Spinal cord (tissue), 10 donors: ENCODE measurements at places on chromosomes 13 and 19.

GRCh38 chr19:49890349-49891311 is 6.1 kb downstream of the IL4I1 start:
- no peak for DNase-seq

DNA sequence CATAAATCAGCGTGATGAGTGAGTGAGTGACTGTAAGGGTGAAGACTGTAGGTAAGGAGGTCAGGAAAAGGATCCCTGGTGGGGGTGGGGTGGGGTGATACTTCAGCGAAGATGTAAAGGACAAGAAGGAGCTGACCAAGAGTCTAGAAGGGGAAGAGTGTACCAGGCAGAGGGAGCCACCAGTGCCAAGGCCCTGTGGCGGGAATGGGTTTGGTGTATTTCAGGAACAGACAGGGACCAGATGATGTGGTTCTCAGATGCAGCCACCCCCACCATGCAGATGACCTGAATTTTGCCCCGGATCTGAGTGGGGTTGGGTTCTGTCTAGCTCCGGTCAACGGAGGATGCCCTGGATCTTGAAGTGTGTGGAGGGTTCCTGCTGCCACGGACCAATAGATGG is 30.1 kb upstream of the SLC7A10 start:
- no peak for DNase-seq

GRCh38 chr19:44164327-44164672 is 600 bp upstream of the ZNF226 start:
- DNase-seq, result no peak

DNA sequence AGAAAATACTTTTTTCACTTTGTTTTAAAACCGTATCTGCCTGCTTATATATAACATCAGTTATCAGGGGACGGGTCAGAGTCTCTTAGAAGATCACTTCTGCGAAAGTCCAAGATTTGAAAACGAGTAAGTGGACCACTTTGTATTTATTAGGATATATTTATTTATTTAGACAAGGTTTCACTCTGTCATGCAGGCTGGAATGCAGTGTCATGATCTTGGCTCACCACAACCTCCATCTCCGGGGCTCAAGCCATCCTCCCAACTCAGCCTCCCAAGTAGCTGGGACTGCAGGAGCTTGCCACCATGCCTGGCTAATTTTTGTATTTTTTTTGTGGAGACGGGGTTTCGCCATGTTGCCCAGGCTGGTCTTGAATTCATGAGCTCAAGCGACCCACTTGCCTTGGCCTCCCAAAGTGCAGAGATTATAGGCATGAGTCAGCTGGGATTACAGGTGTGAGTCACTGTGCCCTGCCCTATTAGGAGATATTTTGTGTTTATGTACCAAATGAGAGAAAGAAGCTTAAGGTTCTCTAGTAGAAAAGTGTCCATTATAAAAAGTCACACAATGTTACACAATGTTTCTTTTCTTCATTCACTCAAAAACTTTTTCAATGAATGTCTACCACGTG is 39.5 kb downstream of the RASL11A start:
- no peak for DNase-seq

- no peak for DNase-seq
Measured at GRCh38 chr13:40508767-40509342, 157.6 kb downstream of the FOXO1 start.

DNA sequence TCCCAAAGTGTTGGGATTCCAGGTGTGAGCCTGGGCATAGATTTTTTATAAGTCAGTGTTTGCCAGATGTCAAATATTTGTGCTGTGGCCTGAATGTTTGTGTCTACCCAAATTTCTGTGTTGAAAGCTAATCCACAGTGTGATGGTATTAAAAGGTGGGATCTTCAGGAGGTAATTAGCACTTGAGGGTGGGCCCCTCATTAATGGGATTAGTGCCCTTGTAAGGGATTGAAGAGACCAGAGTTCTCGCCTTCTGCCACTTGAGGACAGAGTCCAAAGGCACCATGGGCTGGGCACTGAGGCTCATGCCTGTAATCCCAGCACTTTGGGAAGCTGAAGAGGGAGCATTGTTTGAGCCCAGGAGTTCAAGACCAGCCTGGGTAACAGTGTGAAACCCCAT is 9.7 kb upstream of the FBXO17 start:
- DNase-seq, result no peak

- DNase-seq, result no peak
Measured at GRCh38 chr19:35445826-35446593, 2.0 kb upstream of the FFAR2 start.

DNA sequence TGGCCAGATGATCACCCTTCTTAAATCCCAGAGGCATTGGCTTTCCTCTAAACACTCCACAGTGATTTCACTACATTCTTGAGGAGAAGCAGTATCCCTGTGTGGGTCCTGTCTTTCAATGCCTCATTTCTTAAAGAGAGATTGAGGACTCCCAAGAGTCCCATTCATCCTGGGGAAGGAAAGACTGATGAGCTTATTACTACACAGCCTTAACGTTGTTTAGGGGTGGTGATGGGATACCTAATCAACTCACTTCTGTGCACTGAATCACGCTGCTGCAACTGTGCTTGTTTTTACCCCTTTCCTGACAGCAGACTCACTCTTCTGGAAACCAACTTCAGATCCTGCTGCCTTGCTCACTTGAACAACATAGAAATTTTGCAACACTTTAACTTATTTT is 203.1 kb downstream of the RGCC start:
- DNase-seq, result no peak

GRCh38 chr19:17692566-17692965 is 4.4 kb upstream of the UNC13A start:
- no peak for DNase-seq

- DNase-seq, result no peak
Measured at GRCh38 chr19:8700956-8701355, 2.4 kb upstream of the ACTL9 start.

- DNase-seq, result no peak
Measured at GRCh38 chr19:681029-682019, 5.1 kb downstream of the FSTL3 start.

- no peak for DNase-seq
Measured at GRCh38 chr13:111517641-111518010, 197.2 kb downstream of the TEX29 start.

- DNase-seq, result peak; percentile 35
Measured at GRCh38 chr19:36771261-36772231, 1.1 kb downstream of the ZNF850 start.

GRCh38 chr19:45020071-45020470 is 18.8 kb upstream of the CLASRP start:
- DNase-seq, result no peak

- peak; percentile 94 for DNase-seq
Measured at GRCh38 chr13:62320129-62321108, 904.8 kb upstream of the PCDH20 start.

DNA sequence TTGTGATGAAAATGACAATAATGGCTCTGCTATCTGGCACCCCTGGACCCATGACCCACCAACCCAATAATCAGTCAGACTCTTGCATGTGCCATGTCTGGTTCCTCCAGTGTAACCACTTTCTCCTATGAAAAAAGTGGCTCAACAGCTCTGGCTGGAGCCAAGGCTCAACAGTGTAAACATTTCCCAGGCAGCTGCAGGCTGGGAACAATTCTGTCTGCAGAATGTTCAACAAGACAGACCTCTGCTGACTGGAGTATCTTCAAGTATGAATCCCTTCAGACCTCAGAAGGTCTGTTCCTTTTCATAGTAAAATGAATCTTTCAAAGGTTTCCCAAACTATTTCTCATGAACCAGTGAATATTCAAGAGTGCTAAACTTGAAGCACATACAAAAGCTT is 410.1 kb upstream of the HTR2A start:
- DNase-seq, result no peak

DNA sequence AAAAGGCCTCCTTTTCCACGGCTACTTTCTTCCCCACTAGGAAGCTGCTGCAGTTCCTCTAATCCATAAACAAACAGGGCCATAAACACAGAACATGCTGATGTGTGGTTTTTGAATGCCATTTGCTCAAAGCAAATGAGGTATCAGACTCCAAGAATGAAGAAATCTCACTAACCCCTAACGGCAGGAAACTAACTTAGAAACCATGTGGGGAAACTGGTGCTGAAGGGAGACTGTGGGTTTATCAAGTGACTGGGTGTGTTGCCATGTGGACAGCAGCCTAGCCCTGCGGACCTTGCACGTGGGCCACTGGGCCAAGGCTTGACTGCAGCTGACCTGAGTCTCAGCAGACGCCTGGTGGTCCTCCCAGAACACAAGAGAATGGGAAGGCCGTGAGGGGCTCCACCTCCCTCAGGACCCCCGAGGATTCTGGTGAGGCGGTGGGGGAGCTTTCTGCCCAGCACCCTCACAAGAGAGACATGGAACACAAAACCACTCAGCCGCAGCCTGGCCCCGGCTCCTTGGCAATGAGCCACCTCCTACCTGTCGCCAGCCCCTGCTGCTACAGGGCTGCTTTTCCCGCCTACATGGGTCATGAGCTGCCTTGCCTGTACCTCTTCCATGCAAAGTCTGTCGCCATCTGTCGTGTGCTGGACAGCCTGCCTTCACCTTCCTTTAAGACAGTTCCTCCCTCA is 10.6 kb downstream of the SLC15A1 start:
- DNase-seq, result no peak

- no peak for DNase-seq
Measured at GRCh38 chr19:8352134-8352827, 9.2 kb upstream of the KANK3 start.

DNA sequence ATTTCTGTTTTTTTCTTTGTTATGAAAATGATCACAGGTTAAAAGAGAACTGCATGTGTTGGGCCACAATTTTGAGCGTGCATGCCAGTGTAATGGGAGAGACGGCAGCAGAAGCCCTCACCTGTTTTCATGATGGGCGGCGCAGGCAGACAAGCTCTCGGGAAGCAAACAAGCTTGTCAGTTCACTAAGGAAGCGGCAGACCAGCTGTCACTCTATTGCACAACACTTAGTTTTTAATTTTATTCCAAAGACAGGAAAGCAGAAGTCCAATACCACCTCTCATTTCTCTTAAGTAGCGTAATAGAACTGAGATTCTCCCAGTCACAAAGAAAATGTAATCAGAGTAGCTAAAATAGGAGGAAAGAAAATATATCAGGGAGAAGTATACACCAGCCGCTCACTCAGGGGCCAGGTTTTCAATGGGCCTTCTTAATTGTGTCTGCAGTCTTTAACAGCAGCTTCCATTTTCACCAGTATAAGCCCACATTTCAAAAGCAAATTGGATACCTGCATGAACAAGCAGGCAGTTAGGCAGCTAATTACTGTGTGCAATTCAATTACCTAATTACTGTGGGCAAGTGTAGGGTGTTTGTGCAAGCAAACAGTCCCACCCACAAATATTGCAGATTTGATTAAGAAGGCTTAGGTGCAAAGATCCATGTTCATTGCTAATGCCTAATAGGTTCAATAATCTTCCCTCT is 711.4 kb downstream of the DIAPH3 start:
- DNase-seq, result no peak

- no peak for DNase-seq
Measured at GRCh38 chr19:7230826-7231225, 63.4 kb downstream of the INSR start.

GRCh38 chr13:20370815-20371421 is 138.8 kb upstream of the GJB6 start:
- no peak for DNase-seq

DNA sequence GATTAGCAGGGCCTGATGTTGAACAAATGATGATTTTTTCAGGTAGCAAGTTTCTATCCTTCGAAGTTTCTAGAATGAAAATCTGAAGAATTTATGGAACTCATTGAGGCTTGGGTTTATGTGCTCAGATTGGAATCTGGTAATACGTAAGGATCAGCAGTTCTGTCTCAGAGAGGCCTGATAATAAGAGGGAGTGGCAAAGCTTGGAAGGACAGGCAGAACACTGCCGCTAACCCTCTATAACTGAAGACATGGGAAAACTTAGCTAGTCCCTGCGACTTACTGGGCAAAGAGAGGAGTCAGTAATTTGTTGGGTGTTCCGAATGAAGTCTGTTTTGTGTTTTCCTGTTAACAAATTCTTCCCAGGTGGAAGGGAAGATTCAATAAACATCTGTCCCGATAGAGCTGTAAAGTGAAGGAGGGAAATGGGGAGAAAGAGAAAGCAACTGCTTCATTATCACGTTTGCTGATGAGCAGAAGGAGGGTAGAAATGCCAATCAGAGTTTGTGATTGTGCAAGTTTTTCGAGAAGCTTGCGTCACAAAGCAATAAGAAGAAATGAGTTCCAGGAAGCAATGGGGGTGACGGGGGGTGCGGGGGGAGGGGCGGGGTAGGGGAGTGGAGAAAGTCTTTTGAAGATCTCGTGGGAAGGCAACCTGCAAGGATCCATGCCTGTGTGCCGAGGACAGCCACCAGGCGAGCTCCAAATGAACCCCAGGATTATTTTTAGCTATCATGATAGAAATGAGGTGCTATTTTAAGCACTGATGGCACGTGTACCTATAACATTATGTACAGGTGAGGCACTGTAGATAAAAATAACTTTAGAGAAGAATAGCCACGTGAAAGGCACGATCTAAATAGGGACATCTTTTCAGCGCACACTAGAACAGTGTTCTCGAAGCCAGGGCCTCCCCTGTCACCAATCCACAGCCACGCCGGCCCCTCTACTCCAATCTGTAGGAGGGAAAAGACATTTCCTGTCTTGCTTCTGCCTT is 224.1 kb downstream of the FGF9 start:
- DNase-seq, result no peak

DNA sequence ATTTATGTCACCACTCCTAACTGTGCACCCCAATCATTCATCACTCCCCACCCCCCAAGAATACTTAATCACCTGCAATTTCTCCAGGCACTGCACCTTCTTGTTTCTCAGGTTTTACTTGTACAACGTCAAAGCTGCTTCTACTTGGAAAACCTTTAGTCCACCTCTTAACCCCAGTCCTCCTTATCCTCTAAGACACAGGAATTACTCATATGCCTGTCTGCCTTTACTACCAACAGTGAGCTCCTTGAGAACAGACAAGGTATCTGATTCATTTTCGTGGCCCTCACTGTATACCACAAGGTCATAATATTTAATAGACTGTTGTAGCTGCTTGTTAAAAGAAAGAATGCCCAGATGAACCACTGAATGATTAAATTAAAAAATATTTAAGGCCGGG is 21.0 kb upstream of the NDFIP2 start:
- DNase-seq, result no peak

GRCh38 chr13:93811071-93811737 is 584.6 kb downstream of the GPC6 start:
- no peak for DNase-seq

- DNase-seq, result peak; percentile 78
Measured at GRCh38 chr19:17539238-17540117, 16.0 kb upstream of the COLGALT1 start.

DNA sequence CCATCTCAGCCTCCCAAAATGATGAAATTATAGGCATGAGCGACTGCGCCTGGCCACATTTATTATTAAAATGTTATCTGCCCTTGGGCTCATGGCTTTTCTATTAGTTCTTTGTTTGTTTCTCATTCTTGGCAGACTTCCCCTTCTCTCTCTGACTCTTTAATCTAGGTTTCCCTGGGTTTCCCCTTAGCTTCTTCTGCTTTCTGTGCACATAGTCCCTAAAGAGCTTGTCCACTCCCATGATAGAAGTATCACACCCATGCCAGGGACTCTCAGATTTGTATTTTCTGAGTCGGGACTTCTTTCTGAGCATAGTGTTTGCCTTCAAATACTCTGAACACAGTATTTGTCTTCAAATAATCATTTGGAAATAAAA is 38.6 kb upstream of the ITM2B start:
- peak; percentile 22 for DNase-seq
